Activated CD4-positive, alpha-beta T cell treated with anti-CD3 and anti-CD28 coated beads, Interleukin-2, amount 10 ng/mL, durations not matched to agents 24 days and 14 days (primary cell): ENCODE measurements at places on chromosomes 4 and X. TPM values are rescaled to one million over a fixed set of nuclear protein-coding genes. Genes with fewer than 3 reads are reported as not detected.

Gene SSX3
- total RNA-seq, result not detected in 2 replicates

Gene FHDC1
- 0.05 TPM in 2 replicates for total RNA-seq

Gene DTHD1
- total RNA-seq, result 0.49 and 0.95 TPM in 2 replicates

GRCh38 chrX:65925592-65925991 lies 114.3 kb downstream of the VSIG4 start:
- no peak for DNase-seq
- H3K27me3 ChIP-seq, result no peaks in the 10 kb centered on the region
- H3K4me3 ChIP-seq, result peak overlapping the region; percentile 48
- peaks cover 23% of the 10 kb centered on the region for H3K36me3 ChIP-seq
